ENCODE measurements at places on chromosomes 4 and X.

DNA sequence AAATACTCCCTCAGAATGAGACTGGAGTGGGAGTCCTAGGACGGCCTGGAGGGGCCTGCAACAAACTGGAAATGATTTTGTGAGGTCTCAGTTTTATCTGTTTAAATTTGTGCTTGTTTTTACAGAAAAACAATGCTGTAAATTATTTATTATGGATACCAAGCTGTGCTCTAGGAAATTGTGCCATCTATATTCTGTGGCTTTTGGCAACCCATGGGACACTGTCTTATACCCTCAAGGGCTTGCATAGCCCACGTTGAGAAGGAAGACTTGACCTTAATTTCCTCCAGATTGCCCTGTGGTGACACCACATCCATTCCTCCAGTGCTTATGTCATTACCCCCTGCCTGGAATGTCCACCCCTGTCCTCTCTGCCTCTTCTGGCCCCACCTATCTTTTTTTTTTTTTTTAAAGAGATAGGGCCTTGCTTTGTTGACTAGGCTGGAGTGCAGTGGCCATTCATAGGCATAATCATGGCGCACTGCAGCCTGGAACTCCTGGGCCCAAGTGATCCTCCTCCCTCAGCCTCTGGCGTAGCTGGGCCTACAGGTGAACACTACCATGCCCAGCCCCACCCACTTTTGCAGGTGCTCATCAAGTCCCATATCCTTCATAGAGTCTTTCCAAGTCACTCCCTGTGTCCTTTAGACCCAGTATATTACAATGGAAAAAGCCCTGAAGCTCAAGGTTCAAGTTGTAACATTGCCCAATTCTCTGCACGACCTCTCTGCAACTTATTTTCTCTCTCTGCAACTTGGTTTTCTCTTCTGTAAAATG, 77.4 kb downstream of the HPRT1 start:
- no peak for DNase-seq

- no peak for DNase-seq
Measured at GRCh38 chr4:138334346-138335016, 92.3 kb upstream of the SLC7A11 start.

DNA sequence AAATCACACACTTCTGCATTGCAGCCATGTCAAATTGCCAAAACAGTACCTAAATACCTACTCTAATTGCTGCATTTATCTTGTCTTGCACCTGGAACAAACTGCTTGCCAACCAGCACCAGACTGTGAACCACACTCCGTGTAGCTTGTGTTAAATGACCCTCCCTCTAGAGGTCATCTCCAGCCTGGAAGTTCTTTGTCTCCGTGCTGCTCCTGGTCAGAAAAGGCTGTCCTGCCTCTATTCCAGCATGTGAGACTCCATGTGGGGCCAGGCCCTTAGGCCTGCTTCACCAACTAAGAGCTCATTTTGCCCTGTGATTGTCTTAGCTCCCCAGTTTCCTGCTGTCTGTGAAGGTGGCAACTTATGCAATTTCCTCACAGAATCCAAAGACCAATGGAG, 28.3 kb downstream of the CNGA2 start:
- no peak for DNase-seq

GRCh38 chr4:105399532-105400161, 74.2 kb downstream of the PPA2 start:
- DNase-seq: peak; percentile 55

- no peak for DNase-seq
Measured at GRCh38 chr4:178789279-178789678, 1347.0 kb upstream of the AGA start.

DNA sequence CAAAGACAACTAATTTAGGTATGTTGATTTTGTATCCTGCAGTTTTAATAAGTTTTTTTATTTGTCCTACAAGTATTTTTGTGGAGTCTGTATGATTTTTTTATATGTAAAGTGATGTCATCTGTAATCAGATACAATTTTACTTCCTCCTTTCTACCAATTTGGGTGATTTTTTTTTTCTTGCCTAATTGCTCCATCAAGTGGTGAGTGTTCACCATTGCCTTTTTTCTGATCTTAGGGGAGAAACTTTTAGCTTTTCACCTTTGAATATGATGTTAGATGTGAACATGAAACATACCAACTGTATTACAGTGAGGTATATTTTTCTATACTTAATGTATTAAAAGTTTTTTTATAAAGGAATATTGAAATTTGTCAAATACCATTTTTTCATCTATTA, 362.3 kb downstream of the PABPC4L start:
- DNase-seq: no peak

DNA sequence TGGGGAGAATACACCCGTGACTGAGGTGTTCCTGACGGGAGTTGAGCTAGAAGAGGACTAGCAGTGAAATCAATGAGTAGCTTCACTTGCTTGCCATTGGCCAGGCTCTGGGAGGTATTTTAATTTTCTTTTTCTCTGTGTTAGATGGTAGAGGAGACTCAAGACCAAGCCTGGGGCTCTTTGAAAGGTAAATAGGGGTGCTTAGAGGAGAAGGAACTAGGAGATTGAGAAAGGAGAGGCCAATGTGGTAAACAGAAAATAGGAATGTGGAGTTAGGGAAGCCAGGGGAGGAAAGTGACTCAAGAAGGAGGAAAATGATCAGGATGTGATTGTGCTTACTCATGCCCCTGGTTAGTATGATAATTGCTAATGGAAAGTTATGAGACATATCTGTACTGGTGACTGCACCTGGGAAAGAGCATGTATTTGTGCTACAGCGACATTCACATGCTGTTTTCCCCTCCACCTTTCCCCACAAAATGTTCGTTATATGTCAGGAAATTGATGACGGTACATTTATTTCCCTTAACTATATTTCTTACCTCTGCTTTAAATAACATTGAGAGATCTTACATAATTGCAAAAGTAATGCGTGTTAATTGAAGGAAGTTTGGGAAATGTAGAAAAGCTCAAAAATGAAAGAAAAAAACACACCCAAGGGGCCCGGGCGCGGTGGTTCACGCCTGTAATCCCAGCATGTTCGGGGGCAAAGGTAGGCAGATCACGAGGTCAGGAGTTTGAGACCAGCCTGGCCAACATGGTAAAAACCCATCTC, 16.9 kb upstream of the LRBA start:
- peak; percentile 73 for DNase-seq

GRCh38 chrX:107596651-107597050, 31.7 kb upstream of the PRPS1 start:
- DNase-seq: no peak

DNA sequence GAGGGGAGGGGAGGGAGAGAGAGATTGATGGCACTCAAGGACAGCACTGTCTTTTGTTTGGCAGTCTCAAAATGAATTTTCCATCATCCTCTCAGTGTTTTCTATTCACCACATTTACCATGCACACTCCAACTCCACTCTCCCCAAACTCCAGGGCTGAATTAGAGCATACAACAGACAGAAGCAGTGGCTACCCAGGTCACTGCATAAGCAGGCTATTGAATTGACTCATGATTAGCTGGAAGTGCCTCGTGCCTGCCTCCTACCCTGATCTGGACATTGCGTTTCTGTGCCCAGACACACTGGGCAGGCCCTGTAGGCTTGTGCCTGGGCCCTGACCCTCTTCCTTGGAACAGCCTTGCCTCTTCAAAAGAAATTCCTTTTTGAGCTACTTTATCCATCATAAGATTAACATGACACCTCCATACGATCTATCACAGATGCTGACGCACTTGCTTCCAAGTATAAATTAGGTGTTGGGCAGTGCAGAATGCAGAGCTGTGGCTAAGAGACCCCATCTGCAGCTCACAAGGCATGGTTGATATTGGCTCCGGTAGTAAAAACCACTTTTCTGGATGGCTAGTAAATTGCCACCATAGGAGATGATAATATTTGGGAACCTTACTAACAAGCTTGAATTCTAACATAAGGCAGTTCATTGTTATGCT, 752.9 kb downstream of the RPA4 start:
- DNase-seq: no peak

DNA sequence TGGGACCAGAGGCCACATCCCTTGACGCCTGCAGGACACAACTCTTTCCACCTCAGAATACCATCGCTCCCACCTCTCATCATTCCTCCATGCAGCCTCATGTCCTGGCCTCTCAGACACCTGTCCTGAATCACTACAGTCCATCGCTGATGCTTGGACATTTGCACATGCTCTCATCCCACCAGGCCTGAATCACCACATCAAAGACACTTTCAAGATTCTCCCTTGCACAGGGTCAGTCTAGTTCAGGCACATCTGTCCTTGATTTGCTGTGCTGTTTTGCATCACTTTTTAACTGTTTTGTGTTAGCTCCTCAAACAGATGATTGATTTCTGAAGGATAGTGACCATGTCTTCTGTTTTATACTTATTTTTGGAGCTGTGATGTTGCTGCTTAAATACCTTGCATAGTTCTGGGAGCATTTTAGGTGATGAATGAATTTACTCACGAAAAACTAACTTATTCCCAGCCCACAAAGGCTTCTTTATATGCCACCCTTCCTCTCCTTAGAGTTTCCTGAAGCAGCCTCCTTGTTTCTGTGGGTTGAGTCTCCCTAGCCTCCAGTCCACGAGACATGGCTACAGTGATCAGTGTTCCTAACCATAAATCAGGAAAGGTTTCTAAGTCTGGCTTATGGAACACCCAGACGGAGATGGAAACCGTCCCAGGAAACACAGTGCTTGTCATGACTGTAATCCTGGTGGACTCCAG, 2.6 kb downstream of the FAM114A1 start:
- no peak for DNase-seq

DNA sequence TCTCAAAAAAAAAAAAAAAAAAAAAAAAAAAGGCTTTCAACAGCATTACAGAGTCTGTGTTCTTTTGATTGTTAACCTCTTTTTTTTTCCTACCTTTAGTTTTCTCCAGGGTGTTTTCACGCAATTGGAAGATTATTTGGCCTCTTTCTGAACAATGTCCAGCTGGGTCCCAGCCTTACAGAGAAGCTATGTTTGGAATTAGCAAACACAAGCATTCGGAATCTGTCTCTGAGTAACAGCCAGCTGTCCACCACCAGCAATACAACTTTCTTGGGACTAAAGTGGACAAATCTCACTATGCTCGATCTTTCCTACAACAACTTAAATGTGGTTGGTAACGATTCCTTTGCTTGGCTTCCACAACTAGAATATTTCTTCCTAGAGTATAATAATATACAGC, 13.3 kb downstream of the TLR3 start:
- no peak for DNase-seq

DNA sequence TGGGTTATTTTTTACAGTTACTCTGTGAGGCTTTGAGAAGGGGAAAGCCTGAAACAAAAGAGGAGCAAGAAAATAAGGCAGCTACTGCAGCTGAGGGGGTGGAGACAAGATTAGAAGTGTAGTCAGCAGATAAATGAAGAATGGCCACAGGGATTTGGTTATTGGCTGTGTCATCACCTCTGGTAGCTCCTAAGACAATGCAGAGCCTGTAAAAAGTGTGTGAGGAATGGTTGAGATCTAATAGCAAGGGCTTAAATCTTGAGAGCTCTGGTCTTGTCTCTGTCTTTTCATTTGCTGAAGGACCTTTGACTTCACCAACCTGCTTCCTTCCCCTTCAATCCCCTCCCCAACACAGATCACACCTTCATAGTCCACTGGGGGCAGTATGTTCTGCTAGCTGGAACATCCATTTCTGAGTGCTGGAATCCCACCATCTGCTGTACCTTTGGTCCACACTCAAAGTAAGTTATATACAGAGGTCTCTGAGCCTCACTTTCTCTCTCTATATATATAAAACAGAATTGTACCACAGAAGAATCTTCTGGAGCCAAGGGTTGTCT, 213.7 kb upstream of the ZIC3 start:
- DNase-seq: no peak

DNA sequence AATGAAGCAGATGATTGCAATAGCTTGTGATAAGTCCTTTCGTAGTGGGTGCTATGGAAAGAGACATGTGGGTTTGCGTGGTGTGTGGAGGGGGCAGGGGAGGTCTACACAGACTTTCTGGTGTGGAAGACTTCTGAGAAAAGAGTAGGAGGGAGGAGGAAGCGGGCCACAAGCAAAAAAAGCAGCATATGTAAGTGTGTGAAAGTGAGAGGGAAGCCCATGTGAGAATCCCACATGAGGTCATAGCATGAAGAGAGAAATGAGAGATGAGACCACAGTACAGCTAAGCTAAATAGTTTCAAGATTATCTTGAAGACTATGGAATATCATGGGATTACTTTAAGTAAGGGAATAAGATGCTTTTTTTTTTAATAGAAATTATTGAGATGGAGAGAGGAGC, 2039.9 kb upstream of the TENM3 start:
- no peak for DNase-seq

DNA sequence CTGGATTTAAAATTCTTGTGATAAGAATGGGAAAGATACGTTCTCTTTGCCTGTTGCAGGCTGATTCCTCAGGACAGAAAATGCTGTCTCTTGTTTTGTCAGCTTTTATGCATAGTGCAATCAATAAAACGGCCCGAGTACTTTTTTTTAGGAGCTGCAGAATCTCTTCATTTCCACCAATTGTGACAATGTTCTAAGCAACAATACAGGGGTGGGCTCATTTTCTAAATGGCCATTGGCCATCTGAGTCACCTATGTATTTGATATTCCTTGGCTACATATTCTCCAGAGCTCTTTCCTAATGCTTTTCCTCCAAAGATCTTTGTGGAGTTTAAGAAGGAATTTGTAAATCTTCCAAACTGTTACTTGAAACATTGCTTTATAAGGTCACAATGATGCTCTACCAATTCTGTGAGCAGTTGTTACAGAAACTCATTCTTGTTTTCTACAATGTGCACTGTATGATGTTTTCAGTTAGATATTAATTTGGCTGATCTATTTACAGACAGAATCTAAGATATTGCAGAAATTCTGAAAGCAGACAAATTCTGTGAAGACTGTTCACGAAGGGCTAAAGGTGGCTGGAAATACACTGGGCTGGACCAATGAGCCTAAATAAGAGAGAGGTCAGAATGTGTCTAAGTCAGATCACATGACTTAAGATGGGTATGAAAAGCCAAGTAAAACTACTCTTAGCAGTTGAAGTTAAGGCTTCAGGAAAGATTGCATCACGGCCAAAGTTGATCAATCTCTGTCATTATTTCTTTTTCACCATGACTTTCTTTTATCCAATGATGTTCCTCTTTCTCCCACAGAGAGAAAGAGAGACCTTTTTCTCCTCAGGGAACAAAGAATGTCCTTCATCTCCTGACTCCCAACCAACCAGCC, 33.4 kb downstream of the TAPT1 start:
- no peak for DNase-seq

GRCh38 chrX:47745416-47745815, 86.4 kb upstream of the UXT start:
- no peak for DNase-seq

- DNase-seq: no peak
Measured at GRCh38 chr4:159981469-159981856, 878.6 kb downstream of the RAPGEF2 start.

GRCh38 chr4:764405-765169, 59.0 kb downstream of the PCGF3 start:
- DNase-seq: no peak

GRCh38 chrX:7709845-7710244, 133.1 kb upstream of the VCX start:
- peak; percentile 42 for DNase-seq
